CD4-positive, alpha-beta T cell treated with Interleukin-15 for 4 hours (primary cell): ENCODE measurements at places on chromosomes 1 and 21.

GRCh38 chr1:205344066-205344928 lies 12.4 kb downstream of the KLHDC8A start:
- peak; percentile 27 for DNase-seq

- no peak for DNase-seq
Observed at GRCh38 chr1:89605692-89606091, 27.2 kb upstream of the LRRC8C start.

DNA sequence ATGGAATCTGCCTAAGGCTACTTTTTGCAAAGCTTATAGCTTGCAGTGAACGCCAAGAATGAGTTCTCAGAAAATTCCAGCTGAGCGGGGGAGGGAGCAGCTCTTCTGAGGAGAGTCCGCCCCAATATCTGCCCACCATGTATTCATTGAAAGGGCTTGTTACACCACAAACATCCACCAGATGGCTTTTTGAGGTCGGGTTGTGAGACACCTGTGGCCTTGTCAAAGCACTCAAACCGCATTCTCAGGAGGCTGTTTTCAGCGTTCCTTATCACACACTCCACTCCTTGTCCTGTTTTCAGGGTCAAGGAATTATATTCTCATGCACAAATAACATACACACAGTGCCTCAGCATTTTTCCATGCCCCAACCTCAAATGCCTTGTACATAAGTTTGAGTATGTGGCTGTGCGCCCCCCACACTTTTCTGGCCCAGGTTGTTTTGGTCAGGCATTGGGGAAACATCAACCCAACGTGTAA lies 3.9 kb upstream of the C4BPB start:
- peak; percentile 62 for DNase-seq

DNA sequence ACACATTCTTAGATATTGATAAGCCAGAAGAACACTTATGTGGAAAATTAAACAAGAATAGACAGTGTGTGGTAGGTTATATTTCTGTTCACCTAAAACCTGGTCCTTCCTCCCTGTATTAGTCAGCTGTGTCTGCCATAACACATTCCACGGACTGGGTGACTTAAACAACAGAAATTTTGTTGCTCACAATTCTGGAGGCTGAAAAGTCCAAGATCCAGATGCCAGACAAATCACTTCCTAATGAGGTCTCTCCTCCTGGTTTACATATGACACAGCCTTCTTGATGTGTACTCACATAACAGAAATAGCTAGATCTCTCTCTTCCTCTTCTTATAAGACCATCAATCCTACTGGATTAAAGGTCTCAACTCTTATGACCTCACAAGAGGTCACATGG lies 25.7 kb downstream of the JMJD4 start:
- no peak for DNase-seq

DNA sequence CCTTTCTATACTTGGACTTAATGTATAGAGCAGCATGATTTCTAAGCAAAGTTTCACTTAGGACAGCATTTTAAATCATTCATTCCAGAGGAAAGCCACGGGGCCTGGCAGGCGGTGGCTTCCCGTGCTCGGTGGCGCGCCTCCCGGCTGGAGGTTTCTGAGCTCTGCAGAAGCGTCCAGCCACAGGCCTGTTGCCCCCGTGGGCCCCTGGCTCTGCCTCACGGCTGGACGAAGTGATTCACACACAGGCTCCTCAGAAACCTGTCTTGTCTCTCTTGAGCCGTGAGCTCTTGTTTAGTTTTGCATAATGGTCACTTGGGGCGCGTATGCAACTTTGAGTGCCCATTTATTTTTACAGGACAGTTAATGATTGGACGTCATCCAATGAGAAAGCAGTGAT lies 22.1 kb upstream of the DIP2A start:
- no peak for DNase-seq

DNA sequence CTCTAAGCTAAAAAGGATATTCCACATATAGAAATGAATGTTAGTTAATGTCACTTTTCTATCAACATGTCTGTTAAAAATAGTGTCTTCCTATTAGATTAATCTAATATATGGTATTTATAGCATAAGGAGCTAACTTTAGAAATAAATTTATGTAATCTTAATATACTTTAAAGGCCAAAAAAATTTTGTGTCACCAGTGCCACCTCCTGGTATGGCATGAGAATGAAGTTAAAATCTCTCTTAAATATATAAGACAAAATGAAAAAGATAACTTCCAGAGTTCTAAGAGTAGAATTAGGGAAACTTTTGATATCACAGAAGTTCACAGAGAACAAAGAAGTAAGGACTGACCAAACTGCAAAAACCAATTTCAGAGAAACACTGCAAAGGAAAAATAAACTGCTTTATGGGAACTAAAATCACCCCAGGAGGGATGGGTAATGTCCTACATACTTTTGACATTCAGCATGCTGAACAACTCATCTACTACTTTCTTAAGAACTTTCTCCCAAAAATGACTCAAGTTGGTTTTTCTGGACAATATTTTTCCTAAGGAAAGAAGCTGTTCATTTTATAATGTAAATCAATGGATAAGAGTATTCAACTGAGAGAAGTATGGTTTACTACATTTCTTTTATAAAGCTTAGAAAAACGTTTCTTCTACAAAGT lies 82.8 kb downstream of the TRIM33 start:
- DNase-seq = peak; percentile 16

DNA sequence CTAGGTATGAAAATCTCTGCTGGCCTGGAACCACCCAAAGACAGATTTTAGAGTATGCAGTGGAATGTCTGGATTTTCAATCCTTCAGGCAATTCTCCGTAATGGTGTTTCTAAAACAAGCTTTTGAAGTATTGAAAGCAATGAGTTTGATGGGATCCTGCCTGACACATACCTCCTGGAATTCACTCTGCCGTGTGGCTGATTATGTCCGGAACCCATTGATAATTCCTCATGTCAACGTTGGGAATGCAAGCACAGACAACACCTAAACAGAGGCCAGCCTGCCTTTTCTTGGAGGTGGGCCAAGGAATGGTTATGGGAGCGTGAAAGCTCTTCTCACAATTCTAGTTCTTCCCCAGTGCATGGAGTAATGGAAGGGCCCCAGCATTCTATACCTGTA lies 168.9 kb upstream of the HMCN1 start:
- no peak for DNase-seq
